ENCODE measurements at places on chromosomes 4 and X. TPM values are rescaled to one million over a fixed set of nuclear protein-coding genes. Genes with fewer than 3 reads are reported as not detected.

The MAGEA8 gene
- not detected for total RNA-seq

The KCNIP4 gene
- total RNA-seq, result not detected

DNA sequence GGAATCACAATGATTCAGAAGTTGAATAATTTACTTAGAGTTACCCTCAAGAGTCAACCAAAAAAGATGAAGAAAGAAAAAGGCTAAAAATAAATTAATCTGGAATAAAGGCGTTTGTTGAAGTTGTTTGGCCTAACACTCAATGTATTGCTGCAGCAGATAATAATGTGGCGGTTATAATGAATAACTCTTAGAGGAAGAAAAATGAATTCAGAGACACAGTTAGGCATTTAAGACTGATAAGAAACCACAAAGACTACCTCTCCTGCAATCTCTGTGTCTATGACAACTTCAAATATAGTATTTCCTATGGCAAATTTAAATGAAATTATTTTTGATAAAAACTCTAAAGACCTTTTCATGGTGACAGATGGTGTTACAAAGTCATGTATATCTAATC lies 1369.1 kb upstream of the AGA start:
- no peak for DNase-seq

DNA sequence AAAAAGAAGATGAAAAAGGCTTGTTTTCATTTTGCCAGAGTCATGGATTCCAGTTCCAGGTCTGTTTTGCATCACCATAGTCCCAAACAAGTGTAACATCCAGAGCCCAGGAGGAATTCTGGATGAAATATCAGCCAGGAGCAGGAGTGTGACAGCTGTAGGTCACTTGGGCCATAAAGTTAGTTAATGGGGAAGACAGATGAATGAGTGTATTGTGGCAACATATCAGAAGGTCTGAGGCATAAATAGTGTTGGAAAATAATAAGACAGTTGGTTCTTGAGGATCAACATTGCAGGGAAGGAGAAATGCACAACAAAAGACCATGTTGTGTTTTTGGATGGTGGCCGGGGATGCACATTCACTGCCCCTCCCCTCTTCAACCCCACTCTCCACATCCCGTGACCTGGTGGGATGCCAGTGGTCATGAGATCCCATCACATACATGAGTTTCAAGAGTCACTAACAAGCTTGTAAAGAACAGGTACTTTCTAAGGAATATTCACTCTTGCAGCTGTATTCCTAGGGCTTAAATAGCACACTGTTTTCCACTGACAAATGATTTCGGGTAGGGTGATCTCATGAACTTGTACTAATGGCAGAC lies 83.1 kb upstream of the IGFBP7 start:
- no peak for DNase-seq

DNA sequence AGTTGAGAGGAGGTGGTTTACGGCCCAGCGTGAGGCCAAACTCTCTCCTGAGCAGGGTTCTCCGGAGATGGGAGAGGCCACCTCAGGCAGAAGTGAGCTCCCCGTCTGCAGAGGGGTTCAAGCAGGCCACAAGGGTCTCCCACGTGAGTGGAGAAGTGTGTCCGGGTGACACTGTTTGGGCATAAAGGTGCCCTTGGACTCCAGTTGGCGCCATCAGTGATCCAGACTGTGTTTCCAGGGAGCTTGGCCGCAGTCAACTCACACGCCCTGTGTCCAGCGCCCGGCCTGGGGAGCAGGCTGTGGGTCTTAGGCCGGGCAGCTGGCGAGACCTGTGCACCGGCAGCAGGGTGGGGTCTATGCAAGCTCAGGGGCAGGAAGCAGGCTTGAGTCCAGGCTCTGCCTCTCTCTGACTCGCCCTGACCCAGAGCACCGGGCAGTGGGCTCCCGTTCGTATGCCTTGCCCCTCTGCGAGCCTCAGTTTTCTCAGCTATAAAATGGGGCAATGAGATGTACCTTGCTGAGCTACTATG lies 24.6 kb upstream of the HTRA3 start:
- DNase-seq, result no peak

- DNase-seq, result no peak
These were observed 28.1 kb downstream of the BMP3 start for GRCh38 chr4:81058621-81059020.

GRCh38 chr4:105415281-105415744 lies 58.5 kb downstream of the PPA2 start:
- no peak for DNase-seq

DNA sequence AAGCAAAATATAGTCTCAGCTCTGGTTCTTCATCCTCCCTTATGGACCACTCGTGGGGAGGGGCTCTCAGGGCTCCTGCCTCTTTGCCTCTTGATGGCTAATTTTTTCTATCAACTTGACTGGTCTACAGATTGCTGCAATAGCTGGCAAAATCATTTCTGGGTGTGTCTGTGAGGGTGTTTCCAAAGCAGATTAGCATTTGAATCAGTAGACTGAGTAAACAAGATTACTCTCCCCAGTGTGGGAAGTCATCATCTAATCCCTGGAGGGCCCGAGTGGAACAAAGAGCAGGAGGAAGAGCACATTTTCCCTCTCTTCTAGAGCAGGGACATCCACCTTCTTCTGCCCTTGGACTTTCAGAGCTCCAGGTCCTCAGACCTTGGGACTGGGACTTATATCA lies 153.5 kb downstream of the STK32B start:
- DNase-seq, result no peak

- no peak for DNase-seq
These were observed 285.5 kb upstream of the PCDH7 start for GRCh38 chr4:30434656-30435055.

DNA sequence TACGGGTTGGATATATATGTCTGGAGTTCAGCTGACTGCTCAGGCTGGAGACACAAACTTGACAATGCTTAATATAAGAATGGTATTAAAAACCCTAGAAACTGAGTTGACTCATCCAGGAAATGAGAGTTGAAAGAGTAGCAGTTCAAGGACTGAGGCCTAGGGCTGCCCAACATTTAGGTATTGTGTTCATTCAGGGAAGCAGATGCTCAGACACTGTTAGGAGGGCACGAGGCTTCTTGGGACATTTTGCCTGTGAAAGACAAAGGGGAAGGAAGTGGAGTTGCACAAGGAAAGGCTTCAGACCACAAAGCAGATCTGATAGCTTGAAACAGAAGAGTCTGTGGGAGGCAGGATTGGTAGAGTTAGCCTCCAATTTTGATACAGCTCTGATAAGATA lies 52.0 kb upstream of the HS3ST1 start:
- no peak for DNase-seq

GRCh38 chr4:99716996-99717395 lies 59.4 kb upstream of the C4orf54 start:
- no peak for DNase-seq

DNA sequence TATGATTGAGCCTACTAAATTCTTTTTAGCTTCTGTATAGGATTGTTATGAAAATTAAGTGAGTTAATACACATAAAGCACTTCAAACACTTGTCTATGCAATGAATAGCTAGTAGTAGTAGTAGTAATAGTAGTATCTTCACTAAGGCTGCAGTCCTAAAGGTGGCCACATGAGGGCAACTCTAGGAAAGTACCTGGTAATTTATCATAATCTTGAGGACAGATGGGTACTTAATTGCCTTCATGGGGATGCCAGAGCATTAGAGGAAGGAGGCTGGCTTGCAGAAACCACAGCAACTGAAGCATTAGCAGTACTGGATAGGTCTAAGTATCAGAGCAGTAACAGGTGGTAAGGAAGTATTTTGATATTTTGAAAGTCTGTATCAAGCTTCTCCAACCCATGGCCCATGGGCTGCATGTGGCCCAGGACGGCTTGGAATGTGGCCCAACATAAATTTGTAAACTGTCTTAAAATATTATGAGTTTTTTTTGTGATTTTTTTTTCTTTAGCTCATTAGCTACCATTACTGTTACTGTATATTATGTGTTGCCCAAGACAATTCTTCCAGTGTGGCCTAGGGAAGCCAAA lies 17.3 kb downstream of the NIPAL1 start:
- no peak for DNase-seq
